ENCODE measurements at places on chromosomes 4 and X.

- no peak for DNase-seq
Measured at GRCh38 chr4:142600952-142601351, 245.1 kb downstream of the INPP4B start.

DNA sequence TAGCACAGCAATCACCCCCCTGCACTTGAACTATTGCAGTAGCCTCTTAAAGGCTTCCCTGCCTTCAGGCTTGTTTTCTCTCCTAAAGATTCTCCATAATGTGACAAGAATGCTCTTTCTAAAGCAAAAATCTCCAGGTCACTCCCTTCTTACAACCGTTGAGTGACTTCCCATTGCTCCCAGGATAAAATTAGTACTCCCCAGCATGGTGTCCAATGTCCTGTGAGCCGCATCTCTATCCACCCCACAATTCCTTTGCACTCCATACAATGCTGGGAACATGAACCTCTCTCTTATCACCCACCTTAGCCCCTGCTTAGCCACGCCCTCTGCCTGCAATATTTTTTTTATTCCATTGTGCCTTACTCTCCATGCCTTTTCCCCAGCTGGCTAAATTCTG is 85.7 kb upstream of the SHISA3 start:
- DNase-seq = no peak

- peak; percentile 80 for DNase-seq
Measured at GRCh38 chrX:9327747-9328145, 137.1 kb upstream of the TBL1X start.

DNA sequence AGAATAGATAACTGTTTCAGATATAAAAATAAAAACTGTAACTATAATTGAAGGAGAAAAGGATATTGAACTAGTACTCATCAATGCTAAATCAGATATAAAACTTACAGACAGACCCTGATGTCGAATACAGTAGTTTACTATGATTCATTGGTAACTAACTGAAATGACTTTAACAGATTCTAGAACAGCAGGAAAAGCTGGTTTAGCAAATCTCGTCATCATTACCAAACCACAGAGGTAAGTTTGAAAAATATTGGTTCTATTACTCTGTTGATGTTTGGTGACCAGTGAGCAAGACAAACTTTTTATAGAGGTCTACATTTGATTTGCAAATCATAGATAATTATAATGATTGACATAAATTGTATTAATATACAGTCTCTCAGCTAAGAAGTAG is 551.4 kb upstream of the ADGRL3 start:
- DNase-seq = no peak

GRCh38 chr4:7650606-7651385 is 216.1 kb upstream of the PSAPL1 start:
- DNase-seq = peak; percentile 39

DNA sequence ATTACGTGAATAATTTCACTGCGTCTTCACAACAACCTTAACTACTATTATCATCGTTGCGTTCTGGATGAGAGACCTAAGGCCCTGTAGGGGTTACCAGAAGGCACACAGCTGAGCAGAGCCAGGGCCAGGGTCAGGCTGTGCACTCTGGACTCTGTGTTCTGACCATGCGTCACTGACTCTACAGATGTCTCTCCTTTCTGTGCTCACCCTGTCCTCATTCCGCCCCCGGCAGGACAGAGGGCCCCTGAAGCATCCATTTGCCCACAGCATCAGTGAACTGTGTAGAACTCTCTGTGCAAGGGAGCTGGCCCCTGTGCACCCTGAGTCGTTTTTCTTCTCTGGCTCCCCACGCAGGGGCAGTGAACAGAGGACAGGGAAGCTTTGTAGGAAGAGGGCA is 21.3 kb downstream of the GPKOW start:
- no peak for DNase-seq

DNA sequence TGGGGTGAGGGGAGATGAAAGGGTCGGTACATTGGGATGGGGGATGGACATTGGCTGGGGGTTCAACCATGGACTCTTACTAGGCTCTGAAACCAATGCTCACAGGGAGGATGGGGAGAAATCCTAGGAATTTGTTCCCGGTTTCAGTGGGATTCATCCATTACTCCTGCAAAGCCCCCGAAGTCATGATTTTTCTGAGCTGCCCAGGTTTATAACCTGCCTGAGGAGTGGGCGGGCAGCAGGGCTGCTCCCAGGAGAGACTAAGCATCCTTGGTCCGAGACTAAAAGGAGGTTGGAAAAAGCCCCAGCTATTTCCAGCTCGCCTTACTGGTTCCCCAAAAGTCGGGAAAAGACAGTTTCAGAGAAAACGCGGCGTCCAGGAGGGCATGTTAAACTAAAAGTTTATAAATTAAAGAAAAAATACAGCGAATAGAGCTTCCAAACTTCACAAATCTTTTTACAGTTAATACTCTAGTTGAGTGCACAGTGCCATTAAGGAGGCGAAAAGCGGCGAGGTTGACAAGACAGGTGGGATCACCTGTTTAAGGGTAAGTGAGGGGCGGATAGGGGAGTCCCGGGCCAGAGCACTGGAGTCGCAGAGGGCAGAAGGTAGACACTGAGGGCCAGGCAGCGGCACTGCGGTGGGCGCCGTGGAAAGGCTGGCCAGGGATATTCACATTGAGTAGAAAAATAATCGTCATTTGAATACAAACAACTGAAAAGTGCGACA is 3.7 kb downstream of the NKX3-2 start:
- no peak for DNase-seq

DNA sequence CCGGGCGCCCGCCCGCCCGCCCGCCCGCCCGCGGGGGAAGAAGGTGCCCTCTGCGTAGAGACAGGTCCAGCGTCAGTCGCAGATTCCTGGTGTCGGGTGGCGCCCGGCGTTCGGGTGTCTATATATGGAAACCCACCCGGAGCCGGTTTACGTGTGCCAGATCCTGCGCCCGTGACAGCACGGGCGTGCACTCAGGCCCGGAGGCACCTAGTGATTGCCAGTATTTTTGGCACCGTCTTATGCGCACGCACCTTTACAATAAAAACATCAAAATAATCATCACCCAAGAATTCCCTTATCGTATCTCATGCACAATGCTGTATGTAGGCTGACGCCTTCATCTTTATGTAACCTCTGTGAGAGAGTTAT is 519 bp downstream of the SLC25A4 start:
- DNase-seq = peak; percentile 16

DNA sequence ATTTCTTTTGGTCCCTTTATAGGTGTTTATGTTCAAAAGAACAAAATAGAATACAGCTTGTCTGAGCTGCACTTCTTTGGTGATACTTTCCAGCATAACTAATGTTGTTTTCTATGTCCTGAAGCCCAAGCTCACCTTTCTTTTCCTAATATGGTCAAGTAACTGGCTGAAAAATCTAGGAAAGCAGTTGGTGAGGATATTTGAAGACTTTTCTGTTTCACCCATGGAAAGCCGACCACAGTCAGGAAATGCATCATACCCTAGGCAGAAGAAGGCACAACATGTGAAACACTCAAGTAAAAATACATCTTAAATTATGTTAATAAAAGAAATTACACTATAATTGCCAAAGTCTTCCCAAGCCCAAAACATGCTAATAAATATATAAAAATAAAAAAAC is 337.0 kb downstream of the PDGFC start:
- DNase-seq = peak; percentile 54

DNA sequence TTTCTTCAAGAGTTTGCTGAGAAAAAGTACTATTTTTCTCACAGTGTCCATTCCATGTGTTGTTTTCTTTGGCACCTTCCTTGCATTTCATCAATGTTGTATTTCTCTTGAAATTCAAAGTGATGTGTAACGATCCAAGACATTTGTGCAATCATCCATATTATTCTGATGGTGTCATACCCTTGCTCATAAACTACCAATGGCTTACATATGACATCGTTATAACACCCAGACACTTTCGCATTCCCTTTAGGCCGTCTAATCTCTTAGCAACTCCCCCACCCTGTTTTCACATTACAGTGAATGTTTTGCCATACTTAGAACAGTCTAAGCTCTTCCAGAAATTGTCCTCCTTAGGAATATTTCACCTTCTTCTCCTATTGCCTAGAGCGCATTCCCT is 1779.0 kb downstream of the PCDH7 start:
- peak; percentile 98 for DNase-seq

DNA sequence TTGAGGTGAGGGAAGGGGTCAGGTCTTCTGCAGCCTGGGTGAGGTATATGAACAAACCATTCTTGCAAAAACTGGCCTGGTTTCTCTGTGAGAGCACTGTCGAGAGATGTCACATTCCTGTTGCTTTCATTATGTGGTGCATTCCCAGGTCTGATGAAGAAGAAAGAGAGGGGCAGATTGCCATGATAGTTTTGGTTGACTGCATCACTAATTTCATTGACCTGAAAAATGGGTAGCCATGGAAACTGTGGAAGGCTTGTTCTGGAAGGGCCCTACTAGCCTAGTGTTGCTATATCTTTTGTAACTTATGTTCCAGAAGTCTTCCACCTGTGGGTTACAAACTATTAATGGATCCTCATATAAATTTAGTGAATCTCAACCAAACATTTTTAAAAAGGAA is 32.9 kb upstream of the CYBB start:
- no peak for DNase-seq
